ENCODE measurements at places on chromosomes 2 and 18.

DNA sequence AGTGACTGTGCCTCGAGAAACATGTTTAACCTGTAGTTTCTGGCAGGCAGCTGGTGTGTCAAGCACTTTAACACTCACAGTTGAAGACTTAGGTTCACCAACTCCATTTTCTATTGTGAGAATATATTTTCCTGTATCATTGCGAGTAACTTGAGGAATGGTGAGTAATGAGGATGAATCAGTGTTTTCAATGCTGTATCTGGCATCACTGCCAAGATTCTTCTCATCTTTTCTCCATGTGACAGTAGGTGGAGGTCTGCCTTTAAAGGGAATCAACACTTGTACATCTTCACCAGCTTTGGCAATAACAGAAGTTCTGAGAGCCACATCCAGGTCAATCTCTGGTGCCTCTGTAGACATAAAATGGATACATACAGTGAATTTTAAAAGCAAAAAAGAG is 72.8 kb downstream of the PLEKHA3 start:
- no peak for DNase-seq

DNA sequence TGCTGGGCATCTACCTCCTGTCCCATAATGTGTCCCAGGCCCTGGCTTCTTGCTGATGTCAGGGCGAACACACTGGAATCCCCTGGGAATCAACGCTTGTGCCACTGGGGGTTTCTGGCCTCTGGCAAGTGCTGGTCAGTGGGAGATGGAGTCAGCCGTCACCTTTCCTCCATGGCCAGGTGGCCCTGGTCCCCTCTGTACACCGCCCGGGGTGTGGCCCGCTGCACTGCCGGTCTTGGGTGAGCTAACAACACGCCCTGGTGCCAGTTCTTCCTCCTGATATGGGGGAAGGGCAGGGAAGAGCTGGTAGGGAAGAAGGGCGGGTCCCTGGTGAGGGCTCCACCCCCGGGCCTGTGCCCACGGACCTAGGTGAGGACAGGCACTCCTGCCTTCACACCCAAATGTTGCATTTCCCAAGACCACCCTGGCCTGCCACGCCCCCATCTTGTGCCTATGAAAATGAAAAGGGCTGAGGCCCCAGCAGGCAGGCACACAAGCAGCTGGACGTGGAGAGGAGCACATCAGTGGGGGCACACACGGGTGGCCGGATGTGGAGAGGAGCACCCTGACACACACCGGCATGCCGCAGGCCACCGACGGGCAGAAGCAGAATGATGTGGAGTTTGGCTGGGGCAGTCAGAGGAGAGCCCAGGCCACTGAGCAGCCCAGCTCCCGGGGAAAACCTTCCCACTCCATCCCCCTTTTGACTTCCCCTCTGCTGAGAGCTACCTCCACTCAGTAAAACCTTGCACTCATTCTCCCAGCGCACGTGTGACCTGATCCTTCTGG is 140.5 kb downstream of the ASB1 start:
- DNase-seq, result no peak

DNA sequence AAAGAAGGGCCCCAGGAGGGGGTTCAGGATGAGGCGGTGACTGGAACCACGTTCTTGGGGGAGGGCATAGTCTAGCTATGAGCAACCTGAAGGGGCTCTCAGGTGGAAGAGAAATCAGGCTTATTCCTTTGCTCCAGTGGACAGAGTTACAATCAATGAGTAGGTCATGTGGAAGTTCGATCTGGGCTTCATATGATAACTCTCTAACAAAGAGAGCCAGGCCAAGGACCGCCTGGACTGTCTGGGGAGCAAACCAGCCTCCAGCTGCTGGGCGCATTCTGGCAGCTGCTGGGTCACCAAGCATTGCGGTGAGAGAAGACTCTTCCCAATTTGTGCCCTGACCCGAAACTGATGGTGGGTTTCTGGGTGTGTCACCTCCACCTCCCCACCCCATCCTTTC is 180.3 kb upstream of the SMAD2 start:
- no peak for DNase-seq

GRCh38 chr2:208069186-208069585 is 43.9 kb upstream of the PLEKHM3 start:
- DNase-seq, result no peak

- DNase-seq, result no peak
Measured at GRCh38 chr2:186639939-186640338, 50.1 kb downstream of the ITGAV start.

GRCh38 chr2:47079515-47080412 is 75.3 kb downstream of the STPG4 start:
- DNase-seq, result no peak

DNA sequence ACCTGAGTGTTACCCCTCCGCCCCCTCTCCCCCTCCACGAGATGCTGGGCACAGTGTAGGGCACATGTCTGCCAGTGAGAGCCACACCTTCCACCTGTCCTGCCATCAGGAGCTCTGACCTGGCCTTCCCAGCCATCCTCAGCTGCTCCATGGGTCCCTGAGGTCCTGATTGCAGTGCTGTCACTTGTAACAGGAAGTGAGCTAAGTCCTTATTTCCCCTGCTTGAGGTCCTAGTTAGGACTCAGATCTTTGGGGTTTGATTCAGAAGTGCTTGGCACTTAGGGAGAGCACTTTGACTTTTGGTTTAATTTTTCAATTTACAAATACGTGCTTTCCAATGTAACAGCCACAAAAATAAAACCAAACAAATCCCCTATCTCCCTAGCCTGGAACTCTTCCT is 125.5 kb downstream of the WDSUB1 start:
- DNase-seq, result no peak
